ENCODE measurements at places on chromosomes 5 and 9.

- no peak for DNase-seq
These were observed 474.2 kb upstream of the FTMT start for GRCh38 chr5:121377461-121377860.

GRCh38 chr5:170552621-170553115 is 48.8 kb downstream of the KCNIP1 start:
- DNase-seq, result no peak

GRCh38 chr5:60685028-60685427 is 14.9 kb downstream of the DEPDC1B start:
- no peak for DNase-seq

DNA sequence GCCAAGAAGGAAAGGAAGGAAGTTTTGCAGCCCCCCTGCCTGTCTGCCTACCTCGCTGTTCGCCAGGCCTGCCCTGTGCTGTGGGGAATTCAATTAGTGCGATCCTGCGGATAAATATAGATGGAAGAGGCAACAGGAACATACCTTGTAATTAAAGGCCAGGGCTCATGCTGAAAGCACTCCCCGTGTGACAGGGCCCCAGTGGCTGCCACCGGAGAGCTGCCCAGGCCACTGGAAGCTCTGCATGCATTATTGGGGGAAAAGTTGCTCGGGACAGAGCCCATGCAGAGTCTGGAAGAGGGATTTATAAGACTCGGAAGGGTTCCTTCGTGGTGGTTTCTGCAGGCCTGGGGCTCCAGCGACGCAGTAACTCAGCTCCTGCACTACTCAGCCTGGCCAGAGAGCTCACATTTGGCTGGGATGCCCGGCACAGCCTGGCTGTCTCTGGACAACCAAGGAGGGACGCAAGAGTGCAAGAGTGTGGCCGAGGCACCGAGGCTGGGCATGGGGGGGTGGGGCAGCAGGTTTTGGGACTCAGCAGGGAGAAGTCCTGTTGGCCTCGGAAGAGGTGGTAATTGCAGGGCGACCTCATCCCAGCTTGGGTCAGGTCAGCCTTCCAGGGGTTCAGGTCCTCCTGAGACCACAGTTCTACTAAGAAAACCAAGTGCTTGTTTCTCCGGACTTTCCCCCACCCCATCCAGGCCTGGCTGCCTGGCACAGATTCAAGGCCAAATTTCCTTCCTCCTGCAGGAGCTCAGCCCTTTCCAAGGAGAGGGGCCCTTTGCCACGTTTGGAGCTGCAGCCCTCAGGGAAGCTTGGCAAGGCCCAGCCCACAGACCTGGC is 68.1 kb upstream of the GGTA1 start:
- DNase-seq, result no peak

DNA sequence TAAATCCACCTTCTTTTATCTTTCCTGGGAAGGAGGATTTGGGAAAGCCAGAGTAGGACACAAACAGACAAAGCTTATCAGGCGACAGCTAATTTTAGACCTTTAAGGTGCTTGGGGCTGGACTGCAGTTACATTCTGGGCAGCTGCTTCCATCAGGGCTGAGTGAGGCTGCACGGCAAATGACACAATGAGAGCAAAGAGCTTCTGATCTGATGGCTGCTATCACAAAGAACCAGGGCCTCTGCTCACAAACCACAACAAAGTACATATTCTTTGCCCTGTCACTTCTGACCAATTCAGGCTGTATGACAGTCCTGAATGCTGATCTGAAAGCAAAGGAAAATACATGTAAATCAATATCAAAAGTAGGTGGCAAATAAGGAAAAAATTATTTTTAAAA is 93.1 kb downstream of the MRPS27 start:
- no peak for DNase-seq
